Neuronal stem cell (in vitro differentiated cells): ENCODE measurements at places on chromosomes 7 and 10.
A peak's percentile ranks its signal among the peaks of the same experiment; 100 is the strongest.

- DNase-seq, result no peak
Measured at GRCh38 chr10:69439350-69439739, 11.9 kb upstream of the TSPAN15 start.

DNA sequence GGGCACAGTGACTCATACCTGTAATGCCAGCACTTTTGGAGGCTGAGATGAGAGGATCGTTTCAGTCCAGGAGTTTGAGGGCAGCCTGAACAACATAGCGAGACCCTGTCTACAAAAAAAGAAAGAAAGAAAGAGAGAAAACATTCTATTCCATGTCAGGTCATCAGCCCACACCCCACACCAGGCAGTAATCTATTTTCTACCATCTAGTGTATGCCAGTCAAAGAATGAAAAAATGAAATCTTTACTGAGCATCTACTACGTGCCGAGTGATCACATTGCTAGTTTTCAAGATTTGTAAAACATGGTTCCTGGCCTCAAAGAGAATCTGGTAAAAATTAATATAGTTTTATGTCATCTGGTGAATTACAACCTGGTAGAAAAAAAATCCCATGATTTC lies 3.1 kb upstream of the EPHB4 start:
- no peak for DNase-seq

- no peak for DNase-seq
Measured at GRCh38 chr7:45716380-45717203, 142.4 kb downstream of the ADCY1 start.

DNA sequence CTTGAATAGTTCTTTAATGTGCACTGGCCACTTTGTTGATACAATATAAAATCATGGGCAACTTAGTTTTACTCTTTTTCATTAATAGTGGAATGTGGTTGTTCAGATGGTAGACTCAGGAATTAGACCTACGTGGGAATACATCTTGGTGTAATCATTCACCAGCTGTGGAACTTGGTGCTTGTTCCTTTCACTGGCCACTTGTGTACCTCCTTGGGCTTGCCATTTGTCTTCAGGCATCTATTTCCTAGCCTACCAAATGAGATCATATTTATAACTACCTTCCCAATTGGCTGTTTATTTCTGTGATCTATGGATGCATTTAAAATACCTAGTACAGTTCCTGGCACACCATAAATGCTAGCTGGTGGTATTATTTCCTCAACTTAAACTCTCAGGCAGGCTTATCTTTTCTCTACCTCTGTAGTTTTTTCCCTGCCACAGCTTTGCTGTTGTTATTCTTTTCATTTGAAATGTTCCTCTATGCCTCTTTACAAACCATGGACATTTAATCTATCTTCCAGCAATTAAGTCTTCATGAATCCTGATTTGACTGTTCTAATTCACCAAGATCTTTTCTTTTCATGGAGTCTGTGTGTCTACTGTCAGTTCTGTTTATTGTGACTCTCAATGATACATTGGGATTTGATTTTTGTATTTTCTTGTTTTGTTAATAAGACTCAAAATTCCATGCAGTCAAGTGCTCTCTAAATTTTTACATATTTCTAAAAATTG lies 113.0 kb downstream of the ADAM22 start:
- no peak for DNase-seq

GRCh38 chr10:5632446-5632845 lies 33.9 kb downstream of the ASB13 start:
- DNase-seq, result no peak

- DNase-seq, result no peak
Measured at GRCh38 chr10:51716981-51717380, 17.6 kb upstream of the CSTF2T start.

GRCh38 chr10:79331709-79332108 lies 15.6 kb upstream of the PPIF start:
- no peak for DNase-seq

DNA sequence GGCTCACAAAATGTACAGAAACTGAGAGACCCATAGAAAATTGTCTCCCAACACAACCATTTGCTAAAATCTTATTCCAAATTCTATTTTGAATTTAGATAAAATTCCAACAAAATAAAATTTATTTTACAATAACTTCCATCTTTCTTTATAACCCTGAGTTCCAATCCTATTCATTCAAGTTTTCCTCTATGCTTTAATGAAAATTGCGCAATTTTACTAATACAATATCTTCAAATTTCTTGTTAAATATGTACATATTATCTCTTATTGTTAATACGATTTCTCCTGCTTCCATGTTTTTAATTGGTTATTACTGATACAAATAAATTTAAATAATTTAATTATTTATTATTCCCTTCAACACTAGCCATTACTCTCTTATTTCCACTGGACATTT lies 645.2 kb upstream of the COBL start:
- no peak for DNase-seq

- no peak for DNase-seq
Measured at GRCh38 chr7:22849662-22850061, 27.0 kb upstream of the TOMM7 start.

GRCh38 chr10:10873289-10873688 lies 144.4 kb upstream of the CELF2 start:
- DNase-seq, result no peak

- no peak for DNase-seq
Measured at GRCh38 chr10:123777881-123778280, 111.7 kb downstream of the GPR26 start.

GRCh38 chr7:619368-619840 lies 99.8 kb upstream of the PDGFA start:
- no peak for DNase-seq

GRCh38 chr10:131841661-131842139 lies 59.1 kb upstream of the PPP2R2D start:
- DNase-seq, result no peak

- no peak for DNase-seq
Measured at GRCh38 chr7:22317632-22318031, 39.3 kb downstream of the RAPGEF5 start.

- no peak for DNase-seq
Measured at GRCh38 chr7:36949711-36950600, 225.7 kb upstream of the AOAH start.

DNA sequence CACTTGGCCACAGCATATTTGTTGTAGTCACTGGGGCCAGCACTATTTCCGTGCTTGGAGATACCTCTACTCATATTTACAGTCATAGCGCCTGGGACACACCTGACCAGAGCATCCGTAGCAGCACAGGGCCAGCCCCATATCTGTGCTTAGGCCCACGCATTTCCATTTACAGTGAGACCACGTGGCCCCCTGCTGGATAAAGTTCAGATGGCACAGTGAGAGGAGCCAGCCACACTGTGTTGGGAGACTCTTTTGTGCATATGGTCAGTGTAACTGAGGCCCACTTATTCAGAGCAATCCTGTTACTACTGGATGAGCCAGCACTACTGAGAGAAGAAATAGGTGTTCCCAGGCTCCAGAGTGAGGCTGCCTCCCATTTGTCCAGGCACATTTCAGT lies 455.3 kb downstream of the REEP3 start:
- peak; percentile 29 for DNase-seq

DNA sequence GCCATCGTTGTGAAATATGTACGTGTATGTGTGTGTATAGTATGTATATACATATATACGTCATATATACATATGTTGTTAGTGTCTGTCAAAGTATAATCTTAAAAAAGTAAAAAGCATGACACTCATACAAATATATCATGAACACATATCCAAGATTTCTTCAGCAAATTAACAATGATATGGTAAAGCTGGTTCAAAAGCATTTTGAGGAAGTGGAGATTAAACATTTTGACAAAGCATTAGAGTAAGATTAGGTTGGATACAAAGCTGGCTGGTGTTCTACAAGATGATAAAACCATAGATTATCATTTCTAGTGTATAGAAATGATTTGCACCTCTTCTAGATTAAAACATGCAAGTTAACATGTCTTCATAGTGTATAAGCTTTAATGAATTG lies 771 bp upstream of the NUDCD3 start:
- no peak for DNase-seq

DNA sequence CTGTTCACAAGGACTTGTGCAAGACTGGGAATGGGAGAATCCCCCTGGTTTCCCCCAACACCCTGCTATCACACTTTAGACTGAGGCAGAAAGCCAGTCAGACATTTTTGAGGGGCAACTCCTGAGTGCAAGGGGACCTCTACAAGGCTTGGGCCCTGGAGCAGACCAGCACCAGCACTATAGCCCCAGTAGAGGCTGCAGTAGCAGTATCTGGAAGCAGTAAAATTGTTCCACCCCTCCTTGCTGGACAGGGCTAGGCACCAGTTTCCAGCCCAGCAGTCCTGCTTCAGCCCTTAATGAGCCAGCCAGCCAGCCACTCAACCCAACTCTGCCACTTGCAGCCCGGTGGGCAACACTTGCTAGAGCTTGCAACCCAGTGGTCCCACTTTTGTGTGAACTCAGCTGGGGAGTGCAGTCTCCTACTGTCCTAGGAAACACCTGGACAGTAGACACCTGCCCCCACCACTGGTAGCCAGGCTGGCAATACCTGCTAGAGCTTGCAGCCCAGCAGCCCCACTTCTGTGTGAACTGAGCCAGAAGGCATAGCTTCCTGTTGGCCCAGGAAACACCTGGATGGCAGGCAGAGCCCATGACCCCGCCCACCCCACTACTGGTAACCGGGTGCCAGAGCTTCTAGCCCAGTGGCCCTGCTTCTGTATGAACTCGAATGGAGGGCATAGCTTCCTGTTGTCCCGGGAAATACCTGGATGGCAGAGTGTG lies 65.0 kb downstream of the FBXL13 start:
- DNase-seq, result no peak

- DNase-seq, result no peak
Measured at GRCh38 chr10:4120096-4120853, 335.3 kb upstream of the KLF6 start.

DNA sequence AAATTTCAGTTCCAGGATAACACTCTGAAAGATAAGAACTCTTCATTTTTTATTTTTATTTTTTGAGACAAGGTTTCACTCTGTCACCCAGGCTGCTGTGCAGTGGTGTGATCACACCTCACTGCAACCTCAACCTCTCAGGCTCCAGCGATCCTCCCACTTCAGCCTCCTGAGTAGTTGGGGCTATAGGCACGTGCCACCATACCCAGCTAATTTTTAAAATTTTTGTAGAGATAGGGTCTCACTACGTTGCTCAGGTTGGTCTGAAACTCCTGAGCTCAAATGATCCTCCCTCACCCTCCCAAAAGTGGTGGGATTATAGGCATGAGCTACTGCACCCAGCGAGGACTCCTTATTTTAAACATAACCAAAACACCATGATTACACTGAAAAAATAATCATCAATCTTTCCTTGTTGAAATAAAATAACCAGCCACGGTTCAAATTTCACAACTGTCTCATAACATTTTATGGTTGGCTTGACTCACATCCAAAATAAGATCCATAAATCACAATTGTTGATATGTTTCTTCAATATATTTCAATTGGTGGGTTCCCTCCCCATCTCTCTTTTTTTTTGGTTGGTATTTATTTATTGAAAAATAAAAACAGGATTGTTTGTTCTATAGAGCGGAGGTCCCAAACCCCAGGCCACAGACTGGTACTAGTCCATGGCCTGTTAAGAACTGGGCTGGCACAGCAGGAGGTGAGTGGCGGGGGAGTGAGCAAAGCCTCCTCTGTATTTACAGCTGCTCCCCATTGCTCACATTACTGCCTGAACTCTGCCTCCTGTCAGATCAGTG lies 60.1 kb upstream of the FAM171A1 start:
- no peak for DNase-seq

DNA sequence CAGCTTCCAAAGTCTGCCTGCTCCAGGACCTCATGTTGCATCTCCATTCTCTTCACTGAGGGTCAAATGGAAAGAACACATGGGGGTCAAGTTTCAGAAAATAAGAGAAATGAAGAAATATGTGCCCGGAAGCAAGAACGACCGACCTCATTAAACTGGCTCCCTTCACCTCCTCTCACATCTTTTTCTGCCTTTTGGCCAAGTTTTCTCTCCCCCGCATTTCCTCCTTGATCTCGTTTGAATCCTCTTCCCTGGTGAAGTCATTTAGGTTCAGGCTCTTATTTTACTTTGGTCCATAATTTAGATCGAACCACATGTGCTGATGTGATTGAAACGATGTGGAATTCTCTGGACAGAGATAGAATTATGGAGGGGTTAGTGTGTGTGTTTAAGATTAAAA lies 44.2 kb downstream of the EGFR start:
- DNase-seq, result no peak

DNA sequence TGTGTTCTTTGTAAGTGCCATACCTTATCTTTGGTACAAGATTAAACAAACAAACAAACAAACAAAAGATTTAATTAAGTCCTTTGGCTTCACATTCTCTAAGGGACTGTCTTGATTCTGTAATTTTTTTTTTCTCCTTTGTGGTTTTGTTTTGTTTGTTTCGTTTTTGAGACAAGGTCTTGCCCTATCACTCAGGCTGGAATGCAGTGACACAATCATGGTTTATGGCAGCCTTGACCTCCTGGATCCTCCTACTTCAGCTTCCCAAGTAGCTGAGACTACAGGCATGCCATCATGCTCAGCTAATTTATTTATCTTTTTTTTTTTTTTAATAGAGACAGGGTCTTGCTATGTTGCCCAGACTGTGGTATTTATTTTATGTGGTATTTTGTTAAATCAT lies 165.8 kb downstream of the LRRC4 start:
- DNase-seq, result no peak

DNA sequence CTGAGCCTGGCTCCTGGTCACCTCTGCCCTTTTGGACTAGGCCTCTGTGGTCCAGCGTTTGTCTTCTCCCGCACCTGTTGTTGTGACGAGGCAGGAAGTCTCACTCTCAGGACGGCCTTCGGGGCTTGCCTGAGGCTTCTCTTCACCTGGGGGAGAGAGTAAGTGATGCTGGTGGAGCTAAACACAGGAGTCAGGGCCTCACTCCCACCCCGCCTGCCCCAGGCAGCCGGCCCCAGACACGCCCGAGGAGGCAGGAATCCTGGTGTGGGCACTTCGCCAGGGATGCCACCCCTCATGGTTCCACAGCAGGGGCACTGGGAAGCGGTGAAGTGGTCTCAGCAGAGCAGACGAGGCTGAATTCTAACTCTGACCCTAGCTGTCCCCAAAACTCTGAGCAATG lies 42.4 kb downstream of the IL2RA start:
- no peak for DNase-seq

DNA sequence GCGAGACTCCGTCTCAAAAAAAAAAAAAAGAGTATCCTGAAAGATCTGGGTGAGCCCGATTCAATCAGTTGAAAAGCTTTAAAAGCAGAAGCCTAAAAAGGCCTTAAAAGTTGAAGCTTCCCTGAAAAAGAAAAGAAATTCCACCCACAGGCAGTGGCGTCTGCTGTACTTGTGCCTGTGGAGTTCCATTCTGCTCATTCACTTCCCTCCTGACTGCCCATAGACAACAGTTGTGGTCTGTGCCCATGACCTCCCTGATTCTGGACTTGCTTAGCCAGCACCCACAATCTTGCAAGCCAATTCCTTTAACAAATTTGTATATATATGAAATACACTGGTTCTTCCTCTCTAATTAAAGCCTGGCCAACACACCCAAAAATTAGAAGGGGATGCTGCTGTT lies 141.7 kb downstream of the DLG5 start:
- no peak for DNase-seq
